ENCODE measurements at places on chromosomes 7 and 10. TPM values are rescaled to one million over a fixed set of nuclear protein-coding genes. Genes with fewer than 3 reads are reported as not detected.

The PAPOLB gene
- not detected for total RNA-seq

The AGR3 gene
- not detected for total RNA-seq

The FAM25C gene
- not detected for total RNA-seq

The NXPH1 gene
- total RNA-seq = not detected

The DNAJC12 gene
- 0.92 TPM for total RNA-seq
